ENCODE measurements at places on chromosomes 16 and 17. TPM values are rescaled to one million over a fixed set of nuclear protein-coding genes. Genes with fewer than 3 reads are reported as not detected.

DNA sequence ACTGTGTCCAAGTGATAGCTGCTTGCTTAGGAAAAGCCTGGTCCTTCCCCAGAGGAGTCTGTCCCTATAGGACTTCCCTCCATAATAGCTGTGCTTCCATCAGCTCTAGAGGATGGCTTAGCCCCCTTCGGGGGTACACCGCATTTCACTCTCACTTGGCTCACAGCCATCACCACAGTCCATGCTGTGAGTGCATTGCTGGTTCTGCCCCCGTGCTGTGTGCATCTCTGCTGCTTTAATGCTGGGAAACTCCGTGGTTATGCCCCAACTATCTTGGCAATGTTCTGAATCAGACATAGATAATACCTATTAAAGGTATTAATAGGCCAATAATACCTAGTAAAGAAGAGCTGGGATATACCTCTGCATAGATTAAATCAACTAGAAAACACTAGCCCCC is 58.3 kb downstream of the SIAH1 start:
- H3K27ac ChIP-seq = no peak overlapping the region
- DNase-seq = no peak
- peaks cover 7% of the 10 kb centered on the region for H3K4me1 ChIP-seq
- H3K27me3 ChIP-seq = no peaks in the 10 kb centered on the region
- peaks cover 28% of the 10 kb centered on the region for H3K36me3 ChIP-seq
- no peak overlapping the region for H3K4me3 ChIP-seq

DNA sequence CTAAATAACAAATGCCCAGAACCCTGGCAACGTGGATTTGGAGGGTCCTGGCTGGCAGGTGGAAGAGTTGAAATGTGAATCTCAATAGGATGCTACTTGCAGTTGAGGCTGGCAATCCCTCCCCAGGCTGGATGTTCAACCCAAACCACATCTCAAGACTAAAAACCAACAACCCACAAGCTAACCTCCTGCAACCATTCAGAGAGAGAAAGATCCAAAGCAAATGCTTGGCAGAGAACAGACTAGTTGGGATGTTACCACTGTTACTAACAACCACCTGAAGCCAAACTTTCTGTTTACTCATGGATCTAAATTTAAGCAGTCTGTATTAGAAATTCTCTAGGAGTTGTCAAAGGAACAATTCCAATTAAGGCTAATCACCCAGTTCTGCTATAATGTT is 27.9 kb downstream of the SMG6 start:
- H3K27ac ChIP-seq = peak overlapping the region; percentile 81
- H3K27me3 ChIP-seq = no peaks in the 10 kb centered on the region
- peaks cover 53% of the 10 kb centered on the region for H3K36me3 ChIP-seq
- H3K4me3 ChIP-seq = peak overlapping the region; percentile 18
- no peak for DNase-seq

- peaks cover 30% of the 10 kb centered on the region for H3K27me3 ChIP-seq
- DNase-seq = no peak
- H3K27ac ChIP-seq = no peak overlapping the region
- no peaks in the 10 kb centered on the region for H3K36me3 ChIP-seq
Observed at GRCh38 chr16:57639172-57639887, 10.9 kb downstream of the ADGRG1 start.

DNA sequence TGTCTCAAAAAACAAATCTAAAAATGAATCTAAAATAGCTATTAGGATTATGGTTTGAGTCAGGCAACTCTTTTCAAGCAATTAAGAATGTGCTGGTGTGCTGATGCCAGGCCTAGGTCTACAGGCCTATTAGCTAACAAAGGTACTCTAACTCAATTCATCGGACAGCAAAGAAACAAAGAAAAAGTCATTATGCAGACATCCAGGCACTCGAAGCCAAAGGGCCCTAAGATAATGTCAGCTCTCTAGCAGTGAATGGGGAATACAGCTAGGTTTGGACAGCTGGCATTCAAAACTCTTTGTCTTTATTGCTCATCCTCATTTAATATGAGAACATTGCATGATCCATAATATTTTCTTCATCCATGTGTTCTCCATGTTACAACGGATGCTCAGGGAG is 108.5 kb downstream of the TMEM114 start:
- H3K4me3 ChIP-seq = no peak overlapping the region
- no peak for DNase-seq
- no peaks in the 10 kb centered on the region for H3K4me1 ChIP-seq
- no peak overlapping the region for H3K27ac ChIP-seq
- no peaks in the 10 kb centered on the region for H3K27me3 ChIP-seq

DNA sequence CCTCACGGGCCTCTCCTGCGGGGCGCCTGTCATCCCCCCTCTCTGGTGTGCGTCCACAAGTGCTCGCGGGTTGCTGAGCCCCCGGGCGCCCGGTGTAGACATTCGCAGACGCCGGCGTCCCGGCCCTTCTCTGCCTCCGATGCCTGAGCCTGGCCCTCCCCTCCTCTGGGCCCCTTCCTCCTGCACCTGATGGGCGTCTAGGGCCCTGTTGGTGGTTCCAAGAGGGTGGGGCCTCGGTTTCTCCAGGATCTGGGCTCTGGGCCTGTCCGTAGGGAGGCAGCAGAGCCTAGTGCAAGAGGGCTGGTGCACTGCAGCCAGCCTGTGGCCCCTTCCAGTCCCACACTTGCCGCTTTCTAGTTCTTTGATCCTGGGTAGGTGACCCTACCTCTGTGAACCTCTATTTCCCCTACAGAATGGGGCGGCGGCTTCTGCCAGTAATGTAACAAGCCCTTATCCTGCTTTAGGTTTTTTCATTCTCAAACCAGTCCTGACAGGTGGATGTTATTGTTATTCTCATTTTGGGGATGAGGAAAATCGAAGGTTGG is 623 bp downstream of the E4F1 start:
- peak overlapping the region; percentile 68 for H3K27ac ChIP-seq
- peak; percentile 26 for DNase-seq
- peaks cover 5% of the 10 kb centered on the region for H3K36me3 ChIP-seq

- no peak overlapping the region for H3K27ac ChIP-seq
- DNase-seq = no peak
- no peaks in the 10 kb centered on the region for H3K4me1 ChIP-seq
- H3K4me3 ChIP-seq = no peak overlapping the region
- H3K27me3 ChIP-seq = peaks cover 3% of the 10 kb centered on the region
Observed at GRCh38 chr17:75707079-75707571, 14.1 kb upstream of the ITGB4 start.

DNA sequence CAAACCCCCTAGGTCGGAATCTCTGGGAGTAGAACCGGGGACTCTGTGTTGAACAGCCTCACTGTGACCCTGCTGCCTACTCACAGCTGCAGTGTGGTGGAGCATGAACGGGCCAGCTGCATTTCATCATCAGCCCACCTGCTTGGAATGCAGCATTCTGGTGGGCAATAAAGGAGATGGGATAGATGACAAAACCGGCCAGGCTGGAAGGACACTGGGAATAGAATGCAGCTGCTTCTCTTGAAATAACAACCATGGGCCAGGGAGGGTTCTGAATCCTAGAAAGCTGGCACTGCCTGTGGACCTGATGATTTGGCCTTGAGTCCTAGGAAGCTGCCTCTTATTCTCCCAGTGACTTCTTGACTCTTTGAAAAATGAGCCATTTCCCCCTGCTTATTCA is 23.5 kb downstream of the CFAP97D1 start:
- no peaks in the 10 kb centered on the region for H3K4me1 ChIP-seq
- no peaks in the 10 kb centered on the region for H3K36me3 ChIP-seq
- no peak for DNase-seq
- no peak overlapping the region for H3K27ac ChIP-seq

DNA sequence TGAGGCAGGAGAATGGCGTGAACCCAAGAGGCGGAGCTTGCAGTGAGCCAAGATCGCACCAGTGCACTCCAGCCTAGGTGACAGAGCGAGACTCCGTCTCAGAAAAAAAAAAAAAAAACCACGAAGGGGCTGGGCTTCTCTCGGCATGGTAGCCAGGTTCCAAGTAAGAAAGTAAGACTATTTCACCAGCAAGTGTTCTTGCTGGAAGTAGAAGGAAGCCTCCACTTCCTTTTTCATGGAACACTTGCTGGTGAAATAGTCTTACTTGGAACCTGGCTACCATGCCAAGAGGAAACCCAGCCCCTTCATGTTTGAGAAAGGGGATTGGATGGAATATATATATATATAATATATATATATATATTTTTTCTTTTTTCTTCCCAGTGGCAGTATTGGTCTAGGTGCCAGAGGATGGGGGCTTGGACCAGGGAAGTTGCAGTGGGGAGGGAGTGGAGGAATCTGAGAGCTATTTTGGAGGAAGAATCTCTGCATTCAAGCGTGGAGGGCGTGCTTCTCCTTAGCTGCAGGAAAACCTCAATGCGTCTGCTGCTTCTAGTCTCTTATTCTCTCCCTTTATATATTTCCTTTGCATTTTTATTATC is 7.2 kb upstream of the N4BP1 start:
- no peak overlapping the region for H3K27ac ChIP-seq
- no peaks in the 10 kb centered on the region for H3K36me3 ChIP-seq
- no peak for DNase-seq
- H3K4me1 ChIP-seq = peaks cover 45% of the 10 kb centered on the region
- no peak overlapping the region for H3K4me3 ChIP-seq

DNA sequence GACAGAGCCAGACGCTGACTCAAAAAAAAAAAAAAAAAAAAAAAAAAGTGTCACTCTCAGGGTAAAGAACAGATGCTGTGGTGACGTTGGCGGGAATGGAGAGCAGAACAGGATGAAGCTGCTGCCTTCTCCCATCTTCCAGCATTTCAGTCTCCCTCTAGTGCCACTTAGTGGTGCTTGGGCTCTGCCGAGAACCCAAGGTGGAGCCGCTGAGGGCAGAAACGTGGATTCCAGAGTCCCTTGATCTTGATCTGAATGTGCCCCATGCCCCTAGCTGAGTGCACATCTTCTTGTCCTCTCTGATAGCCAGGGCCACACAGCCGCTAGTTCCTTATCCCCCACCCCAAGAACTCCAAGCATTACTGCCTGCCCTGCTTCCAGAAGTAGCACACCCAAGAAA is 43.2 kb upstream of the FA2H start:
- DNase-seq = no peak
- no peak overlapping the region for H3K27ac ChIP-seq
- H3K36me3 ChIP-seq = no peaks in the 10 kb centered on the region
- H3K4me3 ChIP-seq = no peak overlapping the region
- peaks cover 12% of the 10 kb centered on the region for H3K27me3 ChIP-seq
- H3K4me1 ChIP-seq = no peaks in the 10 kb centered on the region

- peak; percentile 2 for DNase-seq
- no peaks in the 10 kb centered on the region for H3K36me3 ChIP-seq
- H3K27ac ChIP-seq = no peak overlapping the region
Observed at GRCh38 chr17:79645022-79645776, 34.3 kb upstream of the RBFOX3 start.

DNA sequence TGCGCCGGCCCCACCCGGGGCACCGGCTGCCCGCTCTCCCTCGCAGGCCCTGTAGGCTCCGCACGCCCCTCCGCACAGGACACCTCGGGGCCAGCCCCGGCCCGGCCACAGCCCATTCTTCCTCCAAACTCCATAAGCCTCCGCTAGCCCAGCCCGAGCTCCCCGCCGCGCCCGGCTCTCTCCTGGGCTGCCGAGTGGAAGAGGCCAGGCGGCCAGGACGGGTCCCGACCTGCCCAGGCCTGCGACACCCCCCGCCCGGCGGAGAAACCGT is 397 bp downstream of the NCOR1 start:
- H3K36me3 ChIP-seq = peaks cover 7% of the 10 kb centered on the region
- no peaks in the 10 kb centered on the region for H3K27me3 ChIP-seq
- peak overlapping the region; percentile 88 for H3K4me3 ChIP-seq
- peaks cover 29% of the 10 kb centered on the region for H3K4me1 ChIP-seq
- DNase-seq = peak; percentile 37
- peak overlapping the region; percentile 45 for H3K27ac ChIP-seq

DNA sequence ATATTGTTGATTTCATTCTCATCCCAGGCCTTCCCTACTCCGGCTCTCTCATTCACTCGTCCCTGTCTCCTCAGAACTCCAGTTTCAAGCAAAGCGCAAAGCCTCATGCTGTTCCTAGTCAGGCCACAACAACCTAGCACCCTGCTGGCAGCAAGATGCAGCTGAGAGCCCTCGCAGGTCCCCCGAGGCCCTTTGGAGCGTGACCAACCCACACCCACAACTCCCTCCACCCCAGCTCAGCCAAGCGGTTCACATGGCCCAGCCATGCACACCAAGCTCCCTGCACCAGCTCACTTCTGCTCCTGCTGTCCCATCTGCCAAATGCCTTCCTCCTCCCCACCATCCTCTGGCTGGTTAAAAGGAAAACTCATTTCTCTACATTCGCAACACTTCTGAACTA is 195.8 kb downstream of the IRX5 start:
- DNase-seq = no peak
- H3K4me1 ChIP-seq = no peaks in the 10 kb centered on the region
- no peaks in the 10 kb centered on the region for H3K27me3 ChIP-seq
- H3K4me3 ChIP-seq = no peak overlapping the region

DNA sequence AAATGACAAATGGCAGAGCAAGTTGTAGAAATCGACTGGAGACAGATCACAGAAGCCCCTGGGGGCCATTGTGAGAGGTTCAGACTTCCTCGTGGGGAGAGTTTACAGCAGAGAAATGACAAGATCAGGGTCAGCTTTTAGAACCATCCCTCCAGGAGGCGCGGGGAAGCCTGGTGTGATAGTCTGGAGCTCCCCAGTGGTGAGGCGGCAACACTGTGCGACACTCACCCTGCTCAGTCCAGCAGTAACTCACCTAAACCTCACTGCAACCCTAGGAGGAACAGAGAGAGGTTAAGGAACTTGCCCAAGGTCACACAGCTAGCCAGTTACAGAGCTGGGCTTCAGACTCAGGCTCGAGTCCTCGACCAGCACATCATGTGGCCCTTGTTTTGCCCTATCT is 123.4 kb upstream of the IRX3 start:
- no peaks in the 10 kb centered on the region for H3K4me1 ChIP-seq
- no peaks in the 10 kb centered on the region for H3K36me3 ChIP-seq
- DNase-seq = no peak
- H3K4me3 ChIP-seq = no peak overlapping the region

DNA sequence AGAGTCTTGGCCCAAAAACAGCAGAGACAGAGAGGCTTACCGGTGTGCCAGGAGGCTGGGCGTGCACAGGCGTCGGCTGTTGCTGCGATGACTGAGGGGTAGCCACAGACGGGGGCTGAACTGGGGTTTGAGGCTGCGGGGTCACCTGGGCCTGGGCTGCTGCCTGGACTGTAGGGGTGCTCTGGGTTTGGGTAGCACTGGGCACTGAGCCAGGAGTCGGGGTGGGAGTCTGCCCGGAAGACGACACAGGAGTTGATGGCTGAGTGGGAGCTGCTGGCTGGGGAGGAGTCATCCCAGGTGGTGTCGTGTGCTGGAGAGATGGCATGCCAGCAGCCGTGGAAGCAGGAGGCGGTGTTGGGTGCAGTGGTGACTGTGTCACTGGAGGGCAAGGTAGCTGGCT is 53.2 kb upstream of the TRAP1 start:
- no peaks in the 10 kb centered on the region for H3K4me1 ChIP-seq
- H3K36me3 ChIP-seq = peaks cover 68% of the 10 kb centered on the region
- H3K27ac ChIP-seq = no peak overlapping the region
- H3K27me3 ChIP-seq = no peaks in the 10 kb centered on the region
- H3K4me3 ChIP-seq = no peak overlapping the region

Gene PIRT
- not detected for total RNA-seq

Gene NPIPB12
- total RNA-seq = 76.6 TPM

Gene KRTAP4-3
- total RNA-seq = not detected

Gene ABCC12
- total RNA-seq = not detected

Gene TBC1D3K
- total RNA-seq = not detected

Data from activated T-helper 2 cell treated with anti-CD3 and anti-CD28 coated beads, Interferon-gamma antibody, Interleukin-2, Interleukin-4, amounts not matched to agents 10 μg/mL and 5 μg/mL and 100 μg/mL, durations not matched to agents 14 hours and 24 hours and 36 hours (primary cell).